ENCODE measurements at places on chromosomes 5 and 9.

- DNase-seq, result no peak
These were observed 300.5 kb downstream of the NR2F1-AS1 start for GRCh38 chr5:93280518-93280917.

GRCh38 chr9:120946259-120946658 is 19.7 kb upstream of the TRAF1 start:
- DNase-seq, result no peak

- DNase-seq, result no peak
These were observed 47.2 kb upstream of the AGXT2 start for GRCh38 chr5:35094948-35095347.

GRCh38 chr5:176353533-176353932 is 8.0 kb downstream of the KIAA1191 start:
- DNase-seq, result no peak
